ENCODE measurements at places on chromosomes 4 and X.

DNA sequence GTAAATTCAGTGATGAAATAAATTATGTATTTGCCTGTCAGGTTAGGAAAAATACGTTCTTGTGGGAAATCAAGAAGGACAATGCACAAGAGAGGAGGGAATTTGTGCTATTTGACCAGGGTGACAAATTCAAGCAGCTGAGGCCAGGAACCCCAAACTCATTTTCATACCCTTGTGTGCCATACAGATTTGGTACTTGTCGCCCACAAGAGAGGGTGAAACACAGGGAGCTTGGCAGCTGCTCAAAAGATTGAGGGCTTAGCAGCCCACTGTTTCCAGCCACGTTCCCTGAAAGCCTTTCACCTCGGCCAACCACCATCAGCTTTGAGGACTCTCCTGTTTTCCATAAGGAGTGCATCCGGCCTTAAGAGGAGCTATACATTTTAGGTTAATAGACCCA, 111.2 kb downstream of the COL25A1 start:
- no peak for DNase-seq

DNA sequence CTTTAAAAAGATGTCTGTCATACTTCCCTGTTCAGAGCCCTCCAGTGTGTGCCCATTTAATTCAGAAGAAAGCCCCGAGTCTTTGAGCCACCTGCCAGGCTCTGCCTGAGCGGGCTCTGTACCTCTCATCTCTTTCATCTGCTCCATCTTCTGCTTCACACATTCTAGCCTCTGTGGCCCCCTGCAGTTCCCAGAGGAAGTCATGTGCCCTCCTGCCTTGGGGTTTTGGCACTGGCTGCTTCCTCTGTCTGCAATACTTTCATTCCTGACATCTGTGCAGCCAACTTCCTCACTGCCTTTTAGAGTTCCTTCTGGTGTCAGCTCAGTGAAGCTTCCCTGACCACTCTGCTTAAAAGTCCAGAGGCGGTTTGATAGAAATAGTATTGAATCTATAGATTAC, 6.2 kb upstream of the STK32B start:
- DNase-seq, result no peak

GRCh38 chr4:74942251-74942917, 9.5 kb downstream of the PARM1 start:
- DNase-seq, result no peak

DNA sequence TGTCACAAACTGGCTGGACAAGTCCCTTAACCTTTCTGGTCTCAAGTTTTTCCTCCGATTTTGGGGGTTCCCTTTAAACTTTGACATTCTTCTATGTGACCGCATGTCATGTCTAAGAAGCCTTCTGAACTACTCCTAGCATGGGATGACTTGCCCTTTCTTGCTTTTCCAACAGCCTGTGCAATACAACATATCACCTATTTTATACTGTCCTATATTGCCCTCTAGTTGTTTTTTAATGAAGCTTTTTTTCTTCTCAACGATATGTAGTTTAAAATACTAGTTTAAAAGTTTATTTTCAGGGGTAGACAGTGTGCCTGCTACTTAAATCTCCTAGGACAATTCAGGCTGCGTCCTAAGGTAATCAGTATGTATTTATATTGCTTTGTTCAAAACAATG, 1.0 kb upstream of the IGBP1 start:
- DNase-seq, result no peak

GRCh38 chr4:137861682-137862081, 329.4 kb upstream of the PCDH18 start:
- no peak for DNase-seq

DNA sequence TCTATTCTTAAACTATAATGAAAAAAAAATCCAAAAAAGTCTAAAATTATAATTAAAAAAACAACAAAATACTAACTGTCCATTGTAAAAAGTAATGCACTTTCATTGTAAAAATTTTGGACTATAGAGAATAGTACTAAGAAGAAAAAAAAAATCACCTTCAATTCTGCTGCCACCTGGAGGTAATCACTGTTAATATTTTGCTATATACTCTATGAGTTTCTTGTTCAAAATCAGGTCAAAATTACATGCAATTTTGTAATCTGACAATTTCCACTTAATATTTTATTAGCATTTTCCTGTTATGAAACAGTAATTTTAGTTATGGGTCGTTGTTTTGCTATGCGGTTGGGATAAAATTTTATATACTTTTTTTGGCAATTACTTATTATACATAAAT, 62.0 kb downstream of the HTT start:
- DNase-seq, result no peak

DNA sequence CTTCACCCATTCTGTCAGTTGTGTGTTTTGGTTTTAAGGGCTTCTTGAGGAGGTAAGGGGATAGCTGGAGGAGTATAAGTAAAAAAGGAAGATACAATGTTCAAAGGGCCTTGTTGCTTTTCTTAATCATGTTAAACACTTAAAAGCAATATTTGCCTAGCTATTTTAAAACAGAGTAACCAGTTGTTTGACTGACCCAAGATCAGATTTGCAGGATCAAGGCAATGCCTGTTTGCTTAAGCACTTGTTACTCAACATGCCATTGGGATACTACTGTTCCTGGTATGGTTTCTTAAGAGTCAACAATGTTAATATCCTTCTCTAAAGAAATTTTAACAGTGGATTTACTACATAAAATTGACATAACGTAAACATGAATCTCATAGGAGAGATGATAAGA, 2.6 kb downstream of the DCLK2 start:
- DNase-seq, result no peak

- no peak for DNase-seq
These were observed 100.7 kb upstream of the PGRMC2 start for GRCh38 chr4:128388352-128388630.

DNA sequence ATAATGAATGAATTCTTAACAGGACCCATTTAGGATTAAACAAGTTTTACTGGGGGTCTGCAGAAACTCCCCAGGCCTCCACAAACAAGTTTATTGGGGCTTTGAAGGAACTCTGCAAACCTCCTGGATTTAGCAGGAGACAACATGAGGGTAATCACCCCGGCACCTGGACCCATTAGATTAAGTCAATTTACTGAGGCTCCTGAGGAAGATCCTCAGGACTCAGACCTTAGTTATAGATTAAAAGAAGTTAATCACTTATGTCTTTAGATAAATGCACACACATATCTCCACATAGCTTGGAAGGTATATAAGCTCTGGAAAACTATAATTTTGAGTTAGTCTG, 29.4 kb downstream of the XG start:
- no peak for DNase-seq

DNA sequence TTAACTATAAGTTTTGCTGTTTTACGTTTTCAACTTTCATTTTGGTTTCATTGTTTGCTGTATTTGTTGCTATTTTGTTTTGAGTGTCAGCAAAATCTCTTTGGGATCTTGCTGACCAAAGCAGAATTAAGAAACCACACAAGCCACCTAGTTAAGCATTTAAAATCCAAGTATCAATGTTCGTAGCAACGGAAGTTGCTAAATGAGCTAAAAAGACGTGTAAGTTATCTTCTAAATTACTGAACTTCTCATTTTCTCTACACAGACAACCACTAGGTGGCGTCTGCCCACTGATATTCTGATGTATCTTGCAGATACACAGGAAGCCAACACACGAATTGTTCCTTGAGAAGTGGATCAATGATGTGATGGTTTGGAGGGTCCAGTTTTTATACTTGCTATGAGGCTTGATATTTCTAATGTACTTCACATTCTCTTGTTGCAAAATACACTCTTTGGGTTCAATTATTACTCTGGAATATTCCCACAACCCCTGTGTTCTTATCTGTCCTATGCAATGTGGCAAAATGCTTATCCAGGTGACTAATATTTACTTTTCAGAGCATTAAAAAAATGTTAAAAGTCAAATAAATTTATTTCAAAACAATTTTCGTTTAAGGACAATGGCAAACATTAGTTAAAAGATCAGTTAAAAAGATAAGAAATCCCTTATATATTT, 250.5 kb downstream of the TECRL start:
- DNase-seq, result peak; percentile 13

DNA sequence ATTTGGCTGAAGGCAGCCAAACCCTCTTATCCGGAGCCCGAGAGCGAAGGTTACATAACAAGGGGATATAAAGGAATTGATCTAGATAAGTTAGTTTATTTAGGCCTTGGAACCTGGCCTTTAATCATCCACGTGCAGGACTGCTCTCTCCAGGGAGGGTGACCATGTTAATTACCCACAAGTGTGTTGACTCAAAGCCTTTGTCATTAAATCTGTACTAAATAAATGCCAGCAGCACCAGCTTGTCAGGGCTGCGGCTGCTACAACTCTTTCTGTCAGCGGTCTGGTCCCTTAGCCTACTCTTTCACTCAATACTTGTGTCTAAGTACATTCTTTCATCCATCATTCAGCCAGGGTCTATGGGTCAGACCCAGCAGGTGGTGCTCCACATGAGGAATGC, 206.1 kb downstream of the TBCK start:
- no peak for DNase-seq

DNA sequence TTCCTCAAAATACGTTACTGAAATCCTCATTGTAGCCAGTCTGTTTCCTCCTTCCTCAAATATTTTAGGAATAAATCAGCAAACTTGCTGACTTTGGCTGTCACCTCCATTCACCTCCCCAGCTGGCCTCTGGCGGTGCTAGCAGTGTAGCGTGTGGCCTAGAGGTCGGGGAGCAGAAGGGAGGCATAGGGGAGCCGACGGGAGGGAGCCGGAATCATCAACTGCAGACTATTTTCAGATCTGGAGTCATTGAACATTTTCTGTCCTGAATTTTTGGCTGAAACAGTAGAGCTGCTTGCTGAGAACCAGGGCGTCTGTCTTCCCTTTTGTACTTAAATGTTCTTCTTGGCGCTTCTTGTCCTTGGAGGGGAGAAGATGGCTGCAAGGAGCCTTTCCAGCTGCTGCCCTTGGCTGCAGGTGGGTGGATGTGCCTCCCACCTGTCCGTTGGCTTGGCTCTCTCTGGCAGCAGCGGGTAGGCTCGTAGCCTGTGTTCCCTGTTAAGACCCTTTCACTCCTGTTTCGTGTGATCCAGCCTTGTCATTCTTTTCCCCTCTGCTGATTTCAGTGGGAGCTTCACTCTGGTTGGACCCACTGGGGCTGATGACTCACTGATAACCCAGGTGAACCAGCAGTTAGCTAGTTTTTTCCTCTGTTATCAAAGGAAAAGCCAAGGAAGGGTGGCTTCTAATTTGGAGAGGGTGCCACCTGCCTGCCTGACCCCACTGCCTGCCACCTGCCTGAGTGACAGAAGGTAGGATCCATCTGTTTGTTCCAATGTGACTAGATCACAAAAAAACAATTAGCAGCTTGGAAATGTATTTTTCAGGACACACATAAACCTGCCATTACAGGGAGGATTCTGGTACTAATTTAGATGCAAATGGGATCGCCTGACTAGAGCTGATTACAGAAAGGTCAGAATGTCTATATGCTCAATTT, 135.9 kb downstream of the GATB start:
- DNase-seq, result no peak

DNA sequence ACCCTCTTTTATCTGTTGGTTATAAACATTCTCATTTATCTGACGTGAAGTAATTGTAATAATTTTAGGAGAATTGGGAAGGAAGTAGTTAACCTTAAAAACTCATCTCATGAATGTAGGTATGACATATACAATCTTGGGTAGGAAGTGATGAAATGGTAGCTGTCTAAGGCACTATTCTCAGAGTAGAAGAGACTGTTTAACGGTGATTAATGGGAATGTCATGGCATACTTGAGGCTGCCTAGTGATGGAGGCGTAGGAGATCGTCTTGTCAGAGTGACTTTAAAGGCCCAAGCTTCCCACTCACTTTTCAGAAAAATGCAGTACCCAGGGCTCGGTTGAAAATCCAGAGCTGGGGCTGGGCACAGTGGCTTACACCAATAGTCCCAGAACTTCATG, 19.4 kb upstream of the AGA start:
- no peak for DNase-seq

GRCh38 chrX:20670611-20671010, 403.9 kb upstream of the RPS6KA3 start:
- DNase-seq, result no peak

DNA sequence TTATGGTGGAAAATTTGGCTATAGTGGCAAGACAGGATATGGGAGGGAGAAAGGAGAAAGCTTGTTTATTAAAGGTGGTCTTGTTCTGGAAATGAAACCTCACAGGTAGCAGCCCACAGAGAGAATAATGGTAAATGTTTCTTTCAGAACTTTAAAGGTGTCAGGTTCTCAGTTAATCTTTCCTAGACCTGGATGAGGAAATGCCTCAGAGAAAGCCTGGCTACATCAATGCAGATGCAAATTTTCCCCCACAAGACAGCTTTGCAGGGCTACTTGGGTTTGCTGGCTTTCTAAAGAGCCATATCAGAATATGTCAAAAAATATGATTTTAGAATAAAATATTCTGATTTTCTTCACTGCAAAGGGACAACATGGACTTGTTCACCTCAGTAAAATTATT, 715.0 kb downstream of the FAM133A start:
- DNase-seq, result no peak

Data from stimulated activated CD8-positive, alpha-beta memory T cell treated with anti-CD3 and anti-CD28 coated beads, Interleukin-15, amount 100 ng/mL, for 48 hours (primary cell).